ENCODE measurements at places on chromosomes 3 and 15.
A peak's percentile ranks its signal among the peaks of the same experiment; 100 is the strongest.

DNA sequence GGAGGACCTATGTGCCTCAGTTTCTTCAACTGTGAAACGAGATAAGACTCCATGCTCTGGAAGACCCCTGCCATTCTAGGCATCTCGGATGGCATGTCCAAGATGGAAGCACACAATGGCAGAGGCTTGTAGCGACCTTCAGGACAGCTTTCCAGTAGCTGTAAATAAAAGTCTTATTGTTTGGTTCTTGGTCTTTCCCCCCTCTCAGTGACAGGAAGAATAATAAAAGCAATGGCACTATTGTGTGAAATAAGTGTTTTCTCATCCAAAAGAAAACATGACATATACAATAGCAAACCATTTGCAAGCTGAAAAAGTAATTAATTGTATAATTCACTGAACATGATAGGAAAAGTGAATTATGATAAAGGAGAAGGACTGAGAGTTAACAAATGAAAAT lies 32.5 kb upstream of the CD47 start:
- DNase-seq = no peak

DNA sequence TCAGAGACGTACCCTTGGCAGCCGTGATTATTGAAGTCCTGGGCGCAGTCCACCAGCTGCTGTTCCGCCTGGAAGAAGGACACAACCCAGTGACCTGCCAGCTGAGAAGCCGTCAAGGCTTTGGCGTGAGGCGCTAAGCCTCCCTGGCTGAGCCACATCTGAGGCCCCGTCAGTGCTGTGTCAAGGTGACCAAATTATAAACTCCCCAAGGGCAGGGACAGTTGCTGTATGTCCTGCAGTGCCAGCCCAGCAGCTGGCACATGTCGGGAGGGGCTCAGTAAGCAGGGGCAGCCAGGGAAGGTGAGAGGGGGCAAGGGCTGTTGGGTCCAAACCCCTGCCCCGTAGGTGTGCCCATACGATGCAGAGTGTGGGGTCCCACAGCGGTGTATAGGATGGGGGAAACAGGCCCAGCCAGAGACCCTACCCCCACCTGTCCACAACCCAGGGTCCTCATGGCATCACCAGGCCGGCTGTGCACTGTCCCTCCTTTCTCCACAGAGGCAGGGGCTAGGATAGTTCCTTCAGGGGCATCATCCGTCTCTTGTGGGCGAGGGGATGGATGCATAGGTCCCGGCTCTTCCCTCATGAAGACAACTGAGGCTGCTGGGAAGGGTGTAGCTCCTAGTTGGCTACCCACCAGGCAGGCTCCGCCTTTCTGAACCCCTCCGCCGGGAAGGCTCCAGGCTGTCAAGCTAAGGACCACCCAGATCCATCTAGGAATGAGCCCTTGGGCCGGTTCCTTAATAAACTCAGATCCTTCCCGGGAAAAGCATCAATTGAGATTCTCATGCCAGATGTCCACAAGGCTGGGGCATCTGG lies 13.2 kb downstream of the CTSH start:
- DNase-seq = no peak

DNA sequence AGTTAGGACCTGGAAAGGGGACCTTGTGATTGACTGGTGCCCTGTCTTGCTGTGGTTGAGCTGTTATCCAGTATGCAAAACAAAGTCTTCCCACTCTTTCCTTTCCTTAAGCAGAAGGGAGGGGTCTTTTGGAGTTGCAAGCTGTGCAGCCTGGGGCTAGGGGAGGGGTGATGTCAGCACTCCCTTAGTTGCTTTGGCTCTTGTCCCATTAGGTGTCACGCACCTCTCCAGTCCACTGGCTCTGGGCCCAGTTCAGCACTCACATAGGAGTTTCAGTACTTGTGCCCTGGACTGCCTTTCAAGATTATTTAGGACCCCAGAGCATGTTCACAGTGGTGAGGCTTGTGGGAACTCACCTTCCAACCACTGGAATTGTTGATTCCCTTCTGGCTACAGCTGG lies 238.5 kb downstream of the DOCK3 start:
- peak; percentile 19 for DNase-seq

GRCh38 chr15:52960283-52960682 lies 170.1 kb upstream of the ONECUT1 start:
- no peak for DNase-seq

DNA sequence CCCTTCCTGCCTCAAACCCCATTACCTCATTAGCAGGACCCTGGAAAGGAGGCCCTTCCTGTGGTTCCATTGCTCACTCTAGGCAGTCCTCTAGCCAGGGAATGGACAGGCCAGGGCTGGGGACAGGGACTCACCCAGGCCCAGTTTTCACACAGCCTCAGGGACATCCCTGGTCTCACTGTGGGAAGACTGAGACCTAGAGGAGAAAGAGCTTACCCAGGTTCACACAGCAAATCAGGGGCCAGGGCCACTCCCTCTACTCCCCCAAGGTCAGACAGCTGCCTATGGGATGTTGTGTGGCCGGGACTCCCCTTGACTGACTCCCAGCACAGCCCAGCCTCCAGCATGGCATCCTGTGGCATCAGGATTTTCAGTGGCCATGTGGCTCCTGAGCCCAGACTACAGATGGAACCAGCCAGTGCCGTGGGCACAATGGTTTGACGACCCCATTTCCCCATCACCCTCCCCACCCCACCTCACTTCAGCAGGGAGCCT lies 49.3 kb downstream of the ADAMTS7 start:
- DNase-seq = no peak

DNA sequence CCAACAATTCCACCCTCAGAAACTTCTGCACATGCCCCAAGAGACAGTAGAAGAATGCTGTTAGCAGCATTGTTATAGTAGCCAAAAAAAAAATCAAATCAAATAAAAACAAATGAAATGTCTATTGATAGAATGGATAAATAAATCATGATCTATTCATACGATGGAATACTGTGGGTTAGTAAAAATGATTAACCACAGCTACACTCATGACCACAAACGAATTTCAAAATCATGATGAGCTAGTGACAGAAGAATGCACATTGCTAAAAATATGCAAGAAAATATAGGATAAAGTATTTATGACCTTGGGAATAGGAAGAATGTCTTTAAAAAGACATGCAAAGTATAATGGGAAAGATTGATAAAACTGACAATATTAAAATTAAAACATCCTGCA lies 57.5 kb upstream of the ACAN start:
- DNase-seq = no peak

GRCh38 chr3:24141548-24141947 lies 196.5 kb downstream of the NR1D2 start:
- DNase-seq = no peak

DNA sequence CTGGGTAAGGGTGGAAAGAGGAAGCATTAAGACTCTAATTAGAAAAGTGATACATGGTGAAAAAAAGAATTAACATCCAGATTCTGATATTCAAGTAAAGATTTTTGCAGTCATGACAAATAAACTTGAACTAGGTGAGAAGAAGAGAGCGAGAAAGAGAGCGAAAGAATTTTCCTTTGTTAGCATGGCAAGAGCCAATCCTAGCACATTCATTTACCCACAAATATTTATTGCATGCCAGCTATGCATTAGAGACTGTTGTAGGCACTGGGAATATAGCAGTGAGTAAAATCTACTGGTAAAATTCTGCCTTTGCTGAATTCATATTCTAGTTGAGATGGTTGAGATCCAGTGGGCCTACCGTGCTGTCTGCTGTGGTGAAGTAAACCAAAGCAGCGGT lies 177.9 kb upstream of the DPH6 start:
- no peak for DNase-seq

GRCh38 chr15:78007964-78008886 lies 69.3 kb downstream of the TBC1D2B start:
- peak; percentile 80 for DNase-seq

- no peak for DNase-seq
These were observed 4.1 kb downstream of the ZNF717 start for GRCh38 chr3:75781079-75781745.

DNA sequence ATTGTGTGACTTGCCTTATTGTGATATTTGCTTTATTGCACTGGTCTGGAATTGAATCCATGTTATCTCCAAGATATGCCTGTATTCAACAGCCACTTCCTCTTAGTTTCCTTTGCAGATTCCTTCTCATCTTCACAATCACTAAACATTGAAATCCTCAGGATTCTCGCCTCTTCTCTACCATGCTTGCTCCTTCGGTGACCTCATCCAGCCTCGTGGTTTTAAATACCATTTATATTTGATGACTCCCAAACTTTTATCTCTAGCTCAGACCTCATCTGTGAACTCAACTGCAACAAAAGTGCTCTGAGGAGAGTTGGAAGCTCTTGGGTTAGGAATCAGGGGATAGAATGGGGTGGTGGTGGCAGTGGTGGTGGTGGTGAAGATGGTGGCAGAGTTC lies 19.9 kb downstream of the POLR2M start:
- DNase-seq = no peak

GRCh38 chr3:73580343-73580742 lies 44.4 kb downstream of the PDZRN3 start:
- no peak for DNase-seq

DNA sequence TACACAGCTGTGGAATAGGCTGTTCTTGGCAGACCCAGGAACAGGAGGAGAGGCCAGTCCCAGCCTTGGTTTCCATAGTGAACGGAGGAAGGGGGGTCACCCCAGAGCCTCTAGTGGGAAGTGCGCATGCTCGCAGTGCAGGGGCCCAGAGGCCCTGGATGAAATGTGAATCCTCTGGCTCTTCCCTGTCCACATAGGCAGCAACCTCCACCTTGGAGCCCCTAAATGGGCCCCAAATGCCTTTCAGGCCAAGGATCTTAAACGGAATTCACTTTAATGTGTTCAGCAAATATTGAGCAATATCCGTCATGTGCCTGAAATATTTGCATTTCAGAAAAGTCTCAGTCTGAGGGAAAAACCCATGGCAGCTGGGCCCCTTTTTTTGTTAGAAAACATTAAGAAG lies 3.3 kb upstream of the NDN start:
- DNase-seq = peak; percentile 50

GRCh38 chr15:48016865-48017264 lies 103.9 kb upstream of the SLC24A5 start:
- no peak for DNase-seq

GRCh38 chr3:186849374-186849975 lies 7.0 kb downstream of the ADIPOQ start:
- DNase-seq = no peak

Measured in left ventricle myocardium inferior (tissue), 1 donor.